Cortex of kidney (tissue), 1 donor: ENCODE measurements at places on chromosomes 12 and 14.

DNA sequence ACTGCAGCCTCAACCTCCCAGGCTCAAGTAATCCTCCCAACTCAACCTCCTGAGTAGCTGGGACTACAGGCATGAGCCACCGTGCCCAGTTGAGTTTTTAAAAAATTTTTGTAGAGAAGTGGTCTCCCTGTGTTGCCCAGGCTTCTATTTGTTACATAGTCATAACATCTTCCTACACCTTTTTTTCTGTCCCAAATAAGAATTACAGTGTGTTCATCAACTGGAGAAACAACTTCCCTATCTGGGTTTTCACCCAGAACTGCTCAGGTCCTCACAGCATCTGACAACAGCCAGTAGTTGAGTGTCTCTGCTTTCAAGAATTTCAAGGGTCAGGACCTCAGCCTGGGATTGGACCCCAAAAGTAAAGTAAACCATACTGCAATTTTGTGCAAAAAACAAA, 235.2 kb upstream of the AMIGO2 start:
- no peak for DNase-seq

DNA sequence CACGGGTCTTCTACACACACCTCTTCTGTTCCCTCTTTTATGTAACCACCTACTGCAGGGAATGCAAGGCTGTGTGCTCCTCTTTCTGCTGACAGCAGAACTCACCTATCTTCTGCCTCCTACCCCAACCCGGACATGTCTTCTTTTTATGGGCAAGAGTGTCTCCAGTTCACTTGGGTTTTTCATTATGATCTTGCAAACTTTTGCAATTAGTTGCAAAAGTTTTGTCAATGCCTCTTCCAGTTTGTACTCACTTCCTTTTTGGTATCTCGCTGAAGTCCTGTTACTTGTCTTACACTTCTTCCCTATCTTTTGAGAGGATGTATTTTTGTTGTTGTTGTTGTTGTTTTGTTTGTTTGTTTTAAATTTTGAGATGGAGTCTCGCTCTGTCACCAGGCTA, 50.6 kb downstream of the DRAM1 start:
- DNase-seq, result no peak

DNA sequence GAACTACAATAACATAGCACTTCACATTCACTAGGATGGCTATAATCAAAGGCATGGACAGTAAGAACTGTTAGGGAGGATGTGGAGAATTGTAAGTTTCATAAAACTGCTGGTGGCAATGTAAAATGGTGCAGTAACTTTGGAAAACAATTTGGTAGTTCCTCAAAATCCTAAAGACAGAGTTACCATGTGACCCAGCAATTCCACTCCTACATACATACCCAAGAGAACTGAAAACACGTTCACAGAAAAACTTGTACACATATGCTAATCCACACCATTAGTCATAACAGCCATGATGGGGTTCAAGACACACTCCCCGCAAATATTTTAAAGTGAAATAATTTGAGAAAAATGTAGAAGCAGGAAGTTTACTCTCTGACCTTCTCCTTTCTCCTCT, 31.7 kb downstream of the GALC start:
- no peak for DNase-seq

DNA sequence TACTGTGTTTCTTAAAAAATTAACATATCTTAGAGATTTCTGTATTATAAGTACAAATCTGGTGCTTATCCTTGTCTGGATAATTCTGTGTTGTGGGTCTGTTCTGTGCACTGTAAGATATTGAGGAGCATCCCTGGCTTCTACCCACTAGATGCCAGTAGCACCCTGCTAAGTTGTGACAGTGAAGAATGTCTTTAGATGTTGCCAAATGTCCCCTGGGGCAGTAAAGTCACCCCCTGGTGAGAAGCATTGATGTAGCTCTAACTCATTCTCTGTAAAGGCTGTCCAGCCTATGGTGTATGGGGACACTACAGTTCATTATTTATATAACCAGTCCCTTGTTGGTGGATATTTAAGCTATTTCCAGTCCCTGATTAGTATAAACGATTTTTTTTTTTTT, 31.4 kb downstream of the MAP1LC3B2 start:
- DNase-seq, result no peak

GRCh38 chr14:97306133-97306759, 509.1 kb downstream of the VRK1 start:
- no peak for DNase-seq

DNA sequence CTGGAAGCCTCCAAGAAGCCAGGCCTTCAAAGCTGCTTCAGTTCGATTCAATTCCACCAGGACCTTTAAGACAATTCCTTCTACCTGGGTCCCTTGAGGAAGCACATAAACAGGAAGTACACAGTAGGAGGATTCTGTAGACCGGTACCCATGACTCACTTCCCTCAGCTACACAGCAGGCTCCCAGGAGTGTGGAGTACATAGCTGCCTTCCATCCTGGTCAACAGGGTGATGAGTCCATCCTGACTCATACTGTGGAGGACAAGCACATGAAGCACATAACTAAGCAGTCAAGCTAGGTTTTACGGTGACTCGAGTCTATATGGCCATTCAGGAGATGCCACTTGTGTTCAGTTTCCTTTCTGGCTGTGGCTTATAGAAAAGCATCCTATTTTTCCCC, 197.6 kb upstream of the RBM19 start:
- no peak for DNase-seq
